Thymus (tissue), 14 donors: ENCODE measurements at places on chromosomes 4 and X. TPM values are rescaled to one million over a fixed set of nuclear protein-coding genes. Genes with fewer than 3 reads are reported as not detected.

Gene SLC16A2
- 2.4 TPM for polyA plus RNA-seq

Gene CFP
- polyA plus RNA-seq, result 27.8 TPM

Gene MAGEA10
- polyA plus RNA-seq, result not detected

Gene MTHFD2L
- 16.9 TPM for polyA plus RNA-seq

Gene FHIP1A
- polyA plus RNA-seq, result 0.62 TPM

Gene DIPK2B
- polyA plus RNA-seq, result 3.9 TPM

Gene NPY2R
- 0.02 TPM for polyA plus RNA-seq

Gene FAM133A
- polyA plus RNA-seq, result 0.02 TPM

Gene IL2
- polyA plus RNA-seq, result 0.21 TPM

Gene USP27X
- polyA plus RNA-seq, result 2.9 TPM

Gene FAM47A
- polyA plus RNA-seq, result not detected

Gene GDPD2
- 0.09 TPM for polyA plus RNA-seq

Gene IL2RG
- 197 TPM for polyA plus RNA-seq

Gene LDB2
- polyA plus RNA-seq, result 9.2 TPM

Gene SERTM2
- 0.02 TPM for polyA plus RNA-seq

Gene S100P
- polyA plus RNA-seq, result 32.8 TPM

Gene FAM53A
- 2.0 TPM for polyA plus RNA-seq

Gene PABPC5
- polyA plus RNA-seq, result 0.37 TPM

Gene TCEAL9
- 192 TPM for polyA plus RNA-seq

Gene NONO
- polyA plus RNA-seq, result 170 TPM

Gene STOX2
- polyA plus RNA-seq, result 1.3 TPM

Gene TLR2
- polyA plus RNA-seq, result 13.6 TPM

Gene MTNR1A
- polyA plus RNA-seq, result not detected

Gene SLITRK2
- polyA plus RNA-seq, result 0.84 TPM

Gene ARL9
- 0.27 TPM for polyA plus RNA-seq

Gene P2RY8
- 12.9 TPM for polyA plus RNA-seq

Gene USP17L25
- polyA plus RNA-seq, result not detected

Gene TBCK
- 17.9 TPM for polyA plus RNA-seq

Gene CSN1S1
- polyA plus RNA-seq, result 5.2 TPM

Gene KLHL13
- polyA plus RNA-seq, result 2.9 TPM

Gene PF4V1
- polyA plus RNA-seq, result 0.57 TPM

Gene IL1RAPL1
- 0.02 TPM for polyA plus RNA-seq

Gene BST1
- polyA plus RNA-seq, result 2.9 TPM

Gene USP17L28
- not detected for polyA plus RNA-seq

Gene TMEM47
- polyA plus RNA-seq, result 7.4 TPM

Gene SPANXA2
- not detected for polyA plus RNA-seq

Gene TMEM165
- 125 TPM for polyA plus RNA-seq

Gene HSFX4
- 1.5 TPM for polyA plus RNA-seq

Gene VCX3A
- 0.16 TPM for polyA plus RNA-seq

Gene GABRG1
- 0.02 TPM for polyA plus RNA-seq

Gene ZAR1
- 0.02 TPM for polyA plus RNA-seq

Gene NXF2B
- polyA plus RNA-seq, result 0.09 TPM

Gene APOO
- 16.6 TPM for polyA plus RNA-seq

Gene CXCL1
- polyA plus RNA-seq, result 37.7 TPM

Gene PABPC1L2B
- polyA plus RNA-seq, result not detected

Gene SHROOM4
- 0.59 TPM for polyA plus RNA-seq

Gene RHOXF2
- polyA plus RNA-seq, result 0.16 TPM

Gene FIP1L1
- polyA plus RNA-seq, result 68.0 TPM

Gene OR13H1
- not detected for polyA plus RNA-seq

Gene HTRA3
- polyA plus RNA-seq, result 2.1 TPM

Gene SPANXC
- polyA plus RNA-seq, result not detected

Gene PLP1
- polyA plus RNA-seq, result 4.2 TPM

Gene BCOR
- polyA plus RNA-seq, result 24.4 TPM

Gene SMIM31
- 0.02 TPM for polyA plus RNA-seq

Gene PAGE2
- polyA plus RNA-seq, result 1.1 TPM

Gene PORCN
- polyA plus RNA-seq, result 6.1 TPM
